ENCODE measurements at places on chromosomes 1 and 21.
A peak's percentile ranks its signal among the peaks of the same experiment; 100 is the strongest.

DNA sequence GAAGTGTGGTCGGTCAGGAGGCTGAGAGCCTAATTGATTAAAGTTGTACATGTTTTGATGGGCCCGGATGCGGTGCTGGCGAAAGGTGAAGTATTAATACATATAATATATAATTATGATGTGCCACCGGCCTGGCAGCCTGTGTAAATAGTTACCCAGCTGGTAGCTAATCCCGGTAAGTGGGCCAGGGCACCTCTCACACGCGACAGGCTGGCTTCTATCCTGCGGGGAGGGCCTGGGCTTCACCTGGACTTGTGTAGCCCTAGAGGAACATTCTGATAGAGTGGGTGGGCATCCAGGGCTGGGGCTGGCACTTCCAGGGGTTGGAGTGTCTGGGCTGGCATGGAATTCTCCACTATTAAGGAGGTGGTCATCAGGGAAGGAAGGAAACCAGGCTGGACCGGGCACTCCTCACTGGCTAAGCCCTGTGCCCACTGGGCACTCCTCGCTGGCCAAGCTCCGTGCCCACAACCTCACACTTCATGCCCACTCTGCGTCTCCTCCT, 48.3 kb downstream of the IGSF21 start:
- DNase-seq = no peak

- DNase-seq = no peak
Observed at GRCh38 chr1:156073740-156074139, 8.5 kb downstream of the MEX3A start.

- no peak for DNase-seq
Observed at GRCh38 chr1:10559386-10559785, 84.6 kb downstream of the PEX14 start.

DNA sequence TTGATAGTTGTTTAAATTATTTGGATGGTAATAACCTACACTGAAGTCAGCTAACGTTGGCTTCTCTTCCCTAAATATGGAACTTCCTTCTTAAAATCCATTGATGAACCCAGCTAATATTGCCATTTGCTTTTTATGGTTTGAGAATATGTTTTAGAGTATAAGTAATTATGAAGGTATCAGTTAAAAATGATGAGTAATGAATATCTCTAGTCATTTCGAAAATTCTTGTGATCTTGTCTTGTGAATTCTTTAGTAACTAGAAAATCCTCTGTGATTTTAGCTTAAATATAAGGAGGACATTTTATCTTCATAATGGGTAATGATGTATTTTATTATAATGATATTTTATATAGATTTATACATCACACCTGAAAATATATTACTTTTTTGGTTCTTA, 50.5 kb downstream of the ADGRL2 start:
- no peak for DNase-seq

GRCh38 chr1:230317823-230318819, 108.0 kb downstream of the PGBD5 start:
- no peak for DNase-seq

GRCh38 chr1:117809764-117810163, 119.7 kb downstream of the GDAP2 start:
- DNase-seq = no peak

- DNase-seq = no peak
Observed at GRCh38 chr1:154884869-154885701, 15.0 kb upstream of the KCNN3 start.

GRCh38 chr21:35438643-35439404, 389.7 kb upstream of the RUNX1 start:
- no peak for DNase-seq

DNA sequence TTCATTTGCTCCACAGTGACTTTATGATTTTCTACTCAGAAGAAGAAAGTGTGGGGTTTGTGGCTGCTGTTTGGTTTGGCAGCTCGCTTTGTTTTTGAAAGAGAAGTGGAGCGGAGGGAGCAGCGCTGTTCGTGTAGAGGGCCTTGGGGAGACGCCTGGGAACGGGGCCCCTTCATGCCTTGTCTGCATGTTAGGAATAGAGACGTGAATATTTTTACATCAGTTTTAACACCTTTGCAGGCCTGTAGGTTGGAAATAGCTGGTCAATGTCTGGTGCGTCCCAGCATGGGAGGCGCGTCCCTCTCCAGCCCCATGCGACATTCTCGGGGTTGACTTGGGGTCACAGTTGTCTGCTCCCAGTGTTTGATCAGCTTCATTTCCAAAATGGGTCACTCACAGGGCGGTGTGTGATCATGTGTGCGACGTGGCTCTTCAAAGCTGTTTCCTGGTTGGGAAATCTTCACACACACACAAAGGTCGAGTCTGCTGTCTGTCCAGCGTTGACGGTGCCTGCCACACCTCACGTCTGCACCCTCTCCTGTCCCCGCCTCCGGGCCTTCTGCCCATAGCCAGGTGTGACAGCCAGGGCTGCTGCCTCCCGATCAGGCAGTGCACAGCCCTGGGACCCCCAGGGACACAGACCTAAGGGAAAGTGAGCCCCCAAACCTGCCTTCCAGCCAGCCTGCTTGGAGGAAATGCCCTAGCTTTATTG, 149.2 kb downstream of the PSMG1 start:
- DNase-seq = no peak

DNA sequence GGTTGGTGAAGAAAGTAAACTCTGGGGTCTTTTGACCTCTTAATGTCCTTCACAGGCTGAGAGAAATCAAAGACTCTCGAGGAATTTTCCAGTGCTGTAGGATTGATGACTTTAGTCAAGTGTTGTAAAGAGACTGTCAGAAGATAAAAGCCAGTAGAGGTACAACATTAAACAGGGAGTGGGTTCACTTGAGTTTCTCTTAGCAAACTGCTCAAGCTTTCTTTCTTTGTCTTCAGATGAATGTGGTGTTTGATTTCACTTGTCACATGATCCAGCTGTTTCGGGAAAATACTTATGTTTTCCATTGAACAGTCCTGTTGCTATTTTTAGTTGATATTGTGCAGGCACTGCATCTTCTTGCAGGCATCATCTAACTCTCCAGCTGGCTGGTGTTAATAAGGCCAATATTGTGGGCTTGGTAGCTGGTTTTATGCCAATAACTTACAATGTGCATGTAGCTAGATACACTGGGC, 45.6 kb downstream of the XCL2 start:
- no peak for DNase-seq

DNA sequence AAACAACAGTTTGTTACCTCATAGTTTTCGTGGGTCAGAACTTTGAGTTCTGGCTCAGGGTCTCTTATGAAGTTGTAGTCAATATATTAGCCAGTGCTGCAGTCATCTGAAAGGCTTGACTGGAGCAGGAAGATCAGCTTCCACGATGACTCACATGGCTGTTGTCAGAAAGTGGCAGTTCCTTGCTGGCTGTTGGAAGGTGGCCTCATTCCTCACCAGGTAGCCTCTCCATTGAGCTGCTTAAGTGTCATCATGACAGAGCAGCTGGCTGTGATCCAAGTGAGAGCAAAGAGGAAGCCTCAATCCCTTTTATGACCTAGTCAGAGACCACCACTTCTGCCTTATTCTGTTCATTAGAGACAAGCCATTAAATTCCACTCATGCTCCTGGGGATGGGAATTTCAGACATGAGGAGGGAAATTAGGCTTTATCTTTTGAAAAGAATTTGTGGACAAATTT, 5.6 kb downstream of the OSBPL9 start:
- peak; percentile 11 for DNase-seq

GRCh38 chr1:198499588-198499987, 40.9 kb downstream of the ATP6V1G3 start:
- DNase-seq = no peak

DNA sequence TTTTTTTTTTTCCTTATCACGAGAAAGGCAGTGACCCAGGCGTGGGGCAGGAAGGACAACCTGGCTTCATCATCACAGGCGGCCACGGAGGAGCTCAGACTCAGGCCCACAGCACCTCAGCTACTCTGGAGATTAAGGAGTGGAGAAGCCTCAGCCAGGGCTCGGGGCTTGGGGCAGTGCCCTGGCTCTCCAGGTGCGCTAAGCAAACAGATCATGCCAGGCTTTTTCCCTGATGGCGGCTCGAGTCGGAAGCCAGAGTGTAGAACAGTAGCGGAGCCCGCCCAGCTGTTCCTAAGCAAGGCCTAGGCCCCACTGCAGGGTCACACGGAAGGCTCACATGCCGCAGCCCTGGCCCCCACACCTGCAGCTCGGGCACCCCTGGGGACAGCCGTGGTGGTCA, 70.7 kb downstream of the AGPAT3 start:
- DNase-seq = no peak

DNA sequence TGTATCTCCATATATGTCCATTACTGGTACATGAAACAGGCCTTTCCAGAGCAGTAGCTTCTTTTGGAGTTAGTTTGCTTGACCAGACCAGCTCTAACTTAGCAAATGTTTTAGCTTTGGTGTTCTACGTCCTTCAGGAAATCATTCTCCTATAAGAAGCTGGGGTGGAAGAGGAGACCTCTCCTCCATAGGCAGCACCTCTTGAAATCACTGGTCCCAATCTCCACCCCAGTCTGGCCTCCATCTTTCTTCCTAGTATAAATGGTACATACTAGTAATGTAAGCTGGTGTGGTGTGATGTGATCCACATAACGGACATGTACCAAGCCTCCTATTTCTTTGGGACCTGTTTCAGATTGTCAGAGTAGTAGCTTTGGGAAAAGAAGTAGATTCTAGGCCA, 171.4 kb downstream of the DHRS3 start:
- no peak for DNase-seq

GRCh38 chr1:20473894-20474293, 12.1 kb downstream of the CAMK2N1 start:
- no peak for DNase-seq

GRCh38 chr1:182122913-182123260, 61.4 kb upstream of the ZNF648 start:
- no peak for DNase-seq

GRCh38 chr21:32437729-32438128, 25.2 kb downstream of the EVA1C start:
- no peak for DNase-seq

- no peak for DNase-seq
Observed at GRCh38 chr1:54302951-54303843, 103.0 kb downstream of the SSBP3 start.

GRCh38 chr1:186903374-186904136, 74.8 kb downstream of the PLA2G4A start:
- no peak for DNase-seq
